A549 treated with Hydrocortisone at 1 μM for 4 hours (cell line): ENCODE measurements at places on chromosomes 11 and 22. TPM values are rescaled to one million over a fixed set of nuclear protein-coding genes. Genes with fewer than 3 reads are reported as not detected.

MYEOV gene
- 119 to 123 TPM (median 122 TPM) in 5 replicates for total RNA-seq

RAB3IL1 gene
- total RNA-seq, result 18.8 to 23.1 TPM (median 20.6 TPM) in 5 replicates

CRYBB3 gene
- total RNA-seq, result not detected in 5 replicates

ZP1 gene
- total RNA-seq, result 0.14 to 0.46 TPM (median 0.28 TPM) in 5 replicates

XRRA1 gene
- 4.3 to 6.6 TPM (median 4.7 TPM) in 5 replicates for total RNA-seq

GSTT2 gene
- 0.13 to 0.15 TPM in 2 of 5 replicates, not detected in the others for total RNA-seq

TMPRSS6 gene
- total RNA-seq, result 0.05 to 0.17 TPM in 2 of 5 replicates, not detected in the others

SCGB1C1 gene
- not detected in 5 replicates for total RNA-seq

CD3E gene
- total RNA-seq, result not detected in 5 replicates

TNNT3 gene
- 0.15 to 0.20 TPM (median 0.18 TPM) in 3 of 5 replicates, not detected in the others for total RNA-seq

ART1 gene
- not detected in 5 replicates for total RNA-seq

SLC22A12 gene
- total RNA-seq, result not detected in 5 replicates

POU2AF3 gene
- 1.0 to 1.5 TPM (median 1.4 TPM) in 5 replicates for total RNA-seq

THAP12 gene
- 40.1 to 60.1 TPM (median 45.0 TPM) in 5 replicates for total RNA-seq

KIAA1671 gene
- 9.4 to 14.2 TPM (median 11.0 TPM) in 5 replicates for total RNA-seq

C11orf24 gene
- total RNA-seq, result 54.2 to 60.1 TPM (median 58.8 TPM) in 5 replicates

C1QTNF5 gene
- not detected in 5 replicates for total RNA-seq

CFAP68 gene
- 23.6 to 34.6 TPM (median 32.5 TPM) in 5 replicates for total RNA-seq

TRIM22 gene
- 0.61 to 1.2 TPM (median 0.67 TPM) in 5 replicates for total RNA-seq

IFITM10 gene
- total RNA-seq, result 1.1 to 2.3 TPM (median 1.2 TPM) in 5 replicates

FLRT1 gene
- total RNA-seq, result 0.03 to 0.09 TPM (median 0.06 TPM) in 5 replicates

FIBIN gene
- total RNA-seq, result not detected in 5 replicates

LRRC56 gene
- total RNA-seq, result 0.71 to 0.86 TPM (median 0.81 TPM) in 5 replicates

BRMS1 gene
- 76.7 to 97.6 TPM (median 84.2 TPM) in 5 replicates for total RNA-seq

PGA4 gene
- total RNA-seq, result 0.18 TPM in 1 of 5 replicates, not detected in the others

TRPM5 gene
- not detected in 5 replicates for total RNA-seq

PLAAT4 gene
- 1.0 to 3.8 TPM (median 2.0 TPM) in 5 replicates for total RNA-seq

ZNF215 gene
- 0.78 to 1.0 TPM (median 0.85 TPM) in 5 replicates for total RNA-seq

GNAZ gene
- 1.9 to 3.1 TPM (median 2.8 TPM) in 5 replicates for total RNA-seq

MOGAT2 gene
- total RNA-seq, result not detected in 5 replicates

CDC42EP1 gene
- total RNA-seq, result 24.7 to 33.4 TPM (median 31.0 TPM) in 5 replicates

SPDYC gene
- total RNA-seq, result not detected in 5 replicates

LRRN4CL gene
- 0.07 to 0.13 TPM (median 0.11 TPM) in 4 of 5 replicates, not detected in the other for total RNA-seq

RTCB gene
- 74.3 to 93.2 TPM (median 77.2 TPM) in 5 replicates for total RNA-seq

ARFIP2 gene
- 53.3 to 59.5 TPM (median 55.2 TPM) in 5 replicates for total RNA-seq

NCAM1 gene
- 0.03 to 0.12 TPM in 2 of 5 replicates, not detected in the others for total RNA-seq

CRYBA4 gene
- not detected in 5 replicates for total RNA-seq

PLAAT2 gene
- 0.65 to 1.1 TPM (median 0.94 TPM) in 5 replicates for total RNA-seq

CDON gene
- total RNA-seq, result 1.6 to 2.5 TPM (median 2.0 TPM) in 5 replicates

MYBPC3 gene
- 0.06 to 0.07 TPM (median 0.06 TPM) in 4 of 5 replicates, not detected in the other for total RNA-seq

BDNF gene
- 7.6 to 10.1 TPM (median 8.9 TPM) in 5 replicates for total RNA-seq
